ENCODE measurements at places on chromosomes 16 and 17. TPM values are rescaled to one million over a fixed set of nuclear protein-coding genes. Genes with fewer than 3 reads are reported as not detected.

GRCh38 chr17:15479703-15480102 lies 12.3 kb upstream of the CDRT4 start:
- H3K27me3 ChIP-seq = no peaks in the 10 kb centered on the region
- no peak for DNase-seq
- no peaks in the 10 kb centered on the region for H3K4me1 ChIP-seq

The UNC13D gene
- 6.8 TPM for total RNA-seq

- peaks cover 100% of the 10 kb centered on the region for H3K36me3 ChIP-seq
- H3K4me1 ChIP-seq = no peaks in the 10 kb centered on the region
- no peak overlapping the region for H3K4me3 ChIP-seq
- H3K27ac ChIP-seq = no peak overlapping the region
- no peak for DNase-seq
- no peaks in the 10 kb centered on the region for H3K27me3 ChIP-seq
Observed at GRCh38 chr17:69286257-69286656, 40.7 kb downstream of the ABCA5 start.

DNA sequence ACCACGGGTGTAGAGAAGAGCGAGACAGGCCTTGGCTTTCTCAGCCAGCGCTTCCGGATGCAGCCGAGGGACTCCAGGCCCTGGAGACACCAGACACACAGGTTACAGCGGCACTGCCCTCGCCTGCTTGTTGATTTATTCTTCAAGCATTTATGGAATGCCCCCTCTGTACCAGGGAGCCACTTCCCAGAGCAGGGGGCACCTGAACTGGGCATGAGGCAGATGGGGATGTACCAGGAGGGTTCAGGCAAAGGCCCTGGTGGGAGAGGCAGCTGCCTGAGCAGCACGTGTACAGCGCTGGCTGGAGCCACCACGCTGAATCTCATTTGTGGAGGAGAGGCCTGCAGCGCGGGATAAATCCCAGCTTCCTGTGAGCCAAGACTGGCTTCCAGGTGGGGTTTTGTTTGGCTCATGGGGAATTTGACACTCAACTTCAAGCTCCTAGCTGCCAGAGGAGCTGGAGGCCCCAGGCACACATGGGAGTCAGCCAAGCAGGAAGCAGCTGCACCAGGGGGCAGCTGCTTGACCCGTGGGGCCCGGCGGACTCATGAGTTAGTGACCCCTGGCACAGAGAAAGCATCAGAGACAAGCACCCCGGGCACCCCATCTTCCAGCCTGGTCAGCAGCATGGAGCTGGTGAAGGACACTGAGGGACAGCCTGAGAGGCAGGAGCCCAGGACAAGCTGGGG lies 59.7 kb downstream of the IL21R start:
- H3K4me3 ChIP-seq = no peak overlapping the region
- H3K27me3 ChIP-seq = no peaks in the 10 kb centered on the region
- peak overlapping the region; percentile 78 for H3K27ac ChIP-seq

DNA sequence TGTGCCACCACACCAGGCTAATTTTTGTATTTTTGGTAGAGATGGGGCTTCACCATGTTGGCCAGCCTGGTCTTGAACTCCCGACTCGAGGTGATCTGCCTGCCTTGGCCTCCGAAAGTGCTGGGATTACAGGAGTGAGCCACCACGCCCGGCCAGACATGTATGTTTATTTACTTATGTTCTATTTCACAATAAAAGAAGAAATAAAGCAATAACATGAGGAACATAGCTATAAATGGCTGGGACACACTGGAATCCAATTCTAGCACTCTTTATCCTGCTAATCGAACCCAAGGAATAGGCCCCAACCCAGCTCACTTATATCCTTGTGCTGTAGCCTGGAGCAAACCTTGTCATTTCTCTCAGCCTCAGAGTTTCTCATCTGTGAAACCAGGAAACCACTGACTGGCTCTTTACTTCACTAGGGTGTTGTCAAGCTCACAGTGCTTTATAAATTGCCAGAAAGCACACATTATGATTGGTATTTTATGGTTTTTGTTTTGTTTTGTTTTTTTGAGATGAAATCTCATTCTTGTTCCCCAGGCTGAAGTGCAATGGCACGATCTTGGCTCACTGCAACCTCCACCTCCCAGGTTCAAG lies 4.3 kb upstream of the ODAD4 start:
- H3K27ac ChIP-seq = no peak overlapping the region
- peaks cover 7% of the 10 kb centered on the region for H3K4me1 ChIP-seq
- no peak for DNase-seq
- H3K4me3 ChIP-seq = no peak overlapping the region
- H3K36me3 ChIP-seq = no peaks in the 10 kb centered on the region

DNA sequence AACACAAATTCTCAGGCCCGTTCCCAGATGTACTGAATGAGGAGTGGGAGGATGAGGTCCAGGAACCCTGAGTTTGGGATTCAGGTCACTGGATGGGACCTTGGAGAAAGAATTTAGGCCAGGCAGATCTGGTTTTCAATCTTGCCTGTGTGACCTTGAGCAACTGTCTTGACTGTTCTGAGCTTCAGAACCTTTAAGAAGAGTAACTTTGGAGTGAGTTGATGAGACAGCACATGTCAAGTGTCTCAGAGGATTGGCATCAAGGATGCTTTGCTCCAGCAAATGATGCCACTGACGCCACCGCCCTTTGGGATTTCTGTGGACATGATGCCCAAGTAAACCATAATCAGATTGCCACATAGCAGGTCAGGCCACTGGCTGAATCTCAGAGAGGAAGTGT lies 56.2 kb upstream of the DNAJA2 start:
- no peak overlapping the region for H3K4me3 ChIP-seq
- no peak overlapping the region for H3K27ac ChIP-seq
- H3K36me3 ChIP-seq = no peaks in the 10 kb centered on the region
- H3K4me1 ChIP-seq = no peaks in the 10 kb centered on the region
- DNase-seq = no peak

The CYB5D1 gene
- 11.9 TPM for total RNA-seq

The RNF157 gene
- 76.5 TPM for total RNA-seq

- H3K4me1 ChIP-seq = peaks cover 62% of the 10 kb centered on the region
- H3K27ac ChIP-seq = no peak overlapping the region
- no peaks in the 10 kb centered on the region for H3K27me3 ChIP-seq
- no peaks in the 10 kb centered on the region for H3K36me3 ChIP-seq
- H3K4me3 ChIP-seq = no peak overlapping the region
Observed at GRCh38 chr17:17766077-17766743, 70.6 kb downstream of the SREBF1 start.

The CD300A gene
- 0.95 TPM for total RNA-seq

DNA sequence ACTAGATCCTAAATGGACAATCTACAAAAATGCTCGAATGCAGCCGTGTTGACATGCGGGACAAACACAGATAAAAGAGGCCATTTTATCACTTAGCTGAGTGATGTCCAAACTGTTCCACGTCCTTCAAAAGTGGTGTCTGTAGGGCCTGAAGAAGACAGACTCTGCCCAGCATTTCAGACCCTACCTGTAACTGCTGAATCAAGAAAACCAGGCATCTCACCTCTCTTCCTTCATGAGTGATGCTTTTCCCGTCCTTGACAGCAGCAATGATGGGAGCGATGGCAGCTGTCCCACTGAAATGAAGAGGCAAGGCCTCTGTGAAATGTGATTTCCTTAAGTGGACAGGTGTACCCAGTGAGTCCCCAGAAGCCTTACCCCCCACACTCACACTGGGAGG lies 12.3 kb downstream of the ELAC2 start:
- peaks cover 100% of the 10 kb centered on the region for H3K36me3 ChIP-seq
- no peak for DNase-seq
- no peaks in the 10 kb centered on the region for H3K4me1 ChIP-seq

GRCh38 chr17:27622986-27623385 lies 8.0 kb upstream of the LGALS9 start:
- no peaks in the 10 kb centered on the region for H3K27me3 ChIP-seq
- H3K36me3 ChIP-seq = no peaks in the 10 kb centered on the region
- H3K4me3 ChIP-seq = no peak overlapping the region
- peak; percentile 73 for DNase-seq

- no peak overlapping the region for H3K27ac ChIP-seq
- no peaks in the 10 kb centered on the region for H3K36me3 ChIP-seq
- no peaks in the 10 kb centered on the region for H3K4me1 ChIP-seq
- DNase-seq = no peak
Observed at GRCh38 chr17:42163113-42163512, 8.3 kb upstream of the RAB5C start.

DNA sequence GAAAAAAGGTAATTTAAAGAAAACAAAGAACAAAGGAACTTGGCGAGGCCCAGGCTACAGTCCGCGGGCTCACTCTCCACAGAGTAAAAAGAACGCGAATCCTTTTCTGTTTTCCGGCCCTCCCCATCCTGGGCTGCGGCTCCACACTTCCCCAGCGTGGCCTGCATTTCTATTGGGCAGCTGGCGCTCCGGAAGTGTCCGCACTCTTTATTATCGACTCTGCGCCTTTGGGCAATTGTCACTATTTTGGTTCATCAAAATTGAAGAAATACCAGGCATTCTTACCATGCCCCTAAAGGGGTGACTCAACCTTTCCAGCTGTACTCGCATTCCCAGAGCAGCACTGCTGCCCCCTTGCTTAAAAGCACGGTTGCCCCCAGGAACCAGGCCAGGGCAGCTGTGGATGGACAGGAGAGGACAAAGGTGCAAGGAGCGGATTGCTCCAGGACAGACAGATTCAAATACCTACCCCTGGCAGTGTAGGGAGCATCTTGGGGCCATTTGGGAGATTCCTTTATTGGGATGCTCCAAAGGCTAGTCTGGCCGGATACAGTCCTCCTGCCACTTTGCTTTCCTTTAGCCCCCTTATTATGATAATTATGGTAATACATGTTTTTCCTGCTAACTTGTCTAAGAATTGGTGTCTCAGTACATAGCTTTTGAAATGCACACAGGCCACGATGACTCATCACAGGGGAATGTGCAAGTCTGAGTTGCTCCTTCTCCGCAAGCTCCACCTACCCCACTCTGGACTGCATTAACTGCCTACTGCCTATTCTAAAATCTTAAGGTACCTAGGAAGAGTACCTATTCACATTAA lies 985 bp upstream of the SLFN12 start:
- DNase-seq = no peak
- no peaks in the 10 kb centered on the region for H3K36me3 ChIP-seq
- peak overlapping the region; percentile 71 for H3K27ac ChIP-seq
- peak overlapping the region; percentile 70 for H3K4me3 ChIP-seq
- no peaks in the 10 kb centered on the region for H3K4me1 ChIP-seq

The KRTAP9-8 gene
- not detected for total RNA-seq

GRCh38 chr16:29984137-29984763 lies 10.6 kb downstream of the TAOK2 start:
- H3K27ac ChIP-seq = no peak overlapping the region
- no peak for DNase-seq
- no peaks in the 10 kb centered on the region for H3K27me3 ChIP-seq

DNA sequence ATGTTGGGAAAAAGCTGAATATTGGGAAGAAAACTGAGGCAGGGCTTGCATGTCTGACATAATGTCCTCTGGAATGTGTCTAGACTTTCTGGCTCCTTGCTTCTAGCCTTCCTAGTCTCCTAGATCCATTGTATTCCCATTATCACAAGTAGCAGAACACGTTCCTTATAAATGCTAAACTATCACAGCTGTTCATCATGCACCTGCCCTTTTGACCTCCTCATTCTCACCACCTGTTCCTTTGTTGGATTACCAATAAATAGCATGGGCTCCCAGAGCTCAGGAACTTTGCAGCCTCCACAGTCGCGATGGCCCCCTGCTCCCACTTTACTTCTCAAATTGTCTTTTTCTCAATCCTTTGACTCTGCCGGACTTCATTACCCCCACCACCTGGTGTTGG lies 49.7 kb downstream of the ACSM1 start:
- H3K4me1 ChIP-seq = no peaks in the 10 kb centered on the region
- H3K4me3 ChIP-seq = no peak overlapping the region
- DNase-seq = no peak
- no peaks in the 10 kb centered on the region for H3K27me3 ChIP-seq
- no peaks in the 10 kb centered on the region for H3K36me3 ChIP-seq

DNA sequence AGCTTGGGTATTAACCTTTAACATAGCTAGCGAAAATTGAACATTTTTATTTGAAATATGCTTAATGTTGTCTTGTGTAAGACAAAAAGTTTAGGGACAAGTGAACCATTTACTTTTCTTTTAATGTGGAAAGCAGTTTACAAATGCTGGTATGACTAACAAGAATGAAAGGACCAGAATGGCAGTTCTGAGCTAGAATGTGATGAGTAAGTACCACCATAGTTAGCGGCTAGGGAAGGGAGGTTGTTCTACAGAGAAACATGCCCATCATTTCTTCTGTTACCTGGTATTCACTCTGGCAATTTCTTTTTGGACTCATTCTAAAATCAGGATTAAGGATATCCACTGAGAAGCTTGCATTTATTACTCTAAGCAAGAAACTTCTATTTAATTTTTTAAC lies 121.1 kb downstream of the WWOX start:
- no peak overlapping the region for H3K27ac ChIP-seq
- H3K4me1 ChIP-seq = no peaks in the 10 kb centered on the region
- no peak for DNase-seq
- H3K27me3 ChIP-seq = no peaks in the 10 kb centered on the region

The TACO1 gene
- total RNA-seq = 39.4 TPM

- H3K27ac ChIP-seq = no peak overlapping the region
- no peaks in the 10 kb centered on the region for H3K27me3 ChIP-seq
- no peak overlapping the region for H3K4me3 ChIP-seq
Observed at GRCh38 chr16:66081775-66082366, 284.6 kb upstream of the CDH5 start.

Measured in psoas muscle (tissue), 8 donors.